ENCODE measurements at places on chromosomes 3 and 15.

DNA sequence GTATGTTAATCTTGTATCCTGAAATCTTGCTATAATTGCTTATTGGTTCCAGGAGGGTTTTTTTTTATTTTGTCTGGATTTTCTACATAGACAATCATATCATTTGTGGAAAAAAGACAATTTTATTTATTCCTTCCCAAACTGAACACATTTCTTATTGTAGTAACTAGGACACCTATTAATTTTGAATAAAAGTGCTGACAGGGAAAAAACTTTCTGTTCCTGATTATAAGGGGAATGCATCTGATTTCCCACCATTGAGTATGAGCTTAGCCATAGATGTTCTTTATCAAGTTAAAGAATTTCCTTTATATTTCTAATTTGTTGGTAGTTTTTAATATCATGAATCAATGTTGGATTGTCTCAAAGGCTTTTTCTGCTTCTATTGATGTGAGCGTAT lies 460.7 kb upstream of the CNTN3 start:
- no peak for DNase-seq

- no peak for DNase-seq
Observed at GRCh38 chr3:28467414-28467813, 118.8 kb upstream of the AZI2 start.

GRCh38 chr15:81024265-81024872 lies 23.6 kb downstream of the TLNRD1 start:
- no peak for DNase-seq

- DNase-seq, result no peak
Observed at GRCh38 chr3:107953722-107954121, 137.1 kb downstream of the CD47 start.

DNA sequence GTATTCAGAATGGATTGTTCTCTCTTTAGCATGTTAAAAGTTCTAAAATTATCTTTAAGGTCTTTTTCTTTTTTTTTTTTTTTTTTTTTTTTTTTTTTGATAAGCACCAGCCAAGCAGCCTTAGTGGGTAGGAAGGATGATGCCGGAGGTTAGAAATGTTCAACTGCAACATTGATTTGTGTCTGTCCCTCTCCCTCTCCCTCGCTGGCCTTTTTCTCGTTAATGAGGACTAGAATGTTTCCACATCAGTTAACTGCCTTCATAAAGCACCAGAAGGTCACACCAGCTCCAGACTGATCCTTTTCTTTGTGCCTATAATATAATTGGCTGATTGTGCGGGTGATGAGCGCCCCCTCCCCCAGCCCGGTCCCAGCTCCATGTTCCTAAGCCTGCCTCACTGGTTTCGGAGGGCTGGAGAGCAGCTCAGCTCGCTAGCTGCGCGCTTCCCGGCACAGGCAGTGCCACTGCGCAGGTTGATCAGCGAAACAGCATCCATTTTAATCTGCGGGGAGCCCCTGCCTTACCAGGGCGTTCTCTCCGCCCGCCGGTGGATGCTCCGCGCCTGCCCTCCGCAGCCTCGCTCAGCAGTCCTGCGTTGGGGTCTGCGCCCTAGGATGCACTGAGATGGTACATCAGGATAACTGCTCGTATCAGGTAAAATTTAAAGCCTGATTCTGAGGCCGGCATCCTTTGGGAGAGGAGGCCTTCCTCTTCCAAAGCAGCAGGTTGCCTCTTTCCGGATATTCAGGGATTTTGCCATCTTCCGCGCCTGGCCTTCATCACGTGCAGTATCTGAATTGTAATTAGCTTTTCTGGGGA lies 148.9 kb upstream of the IL12A start:
- DNase-seq, result no peak

DNA sequence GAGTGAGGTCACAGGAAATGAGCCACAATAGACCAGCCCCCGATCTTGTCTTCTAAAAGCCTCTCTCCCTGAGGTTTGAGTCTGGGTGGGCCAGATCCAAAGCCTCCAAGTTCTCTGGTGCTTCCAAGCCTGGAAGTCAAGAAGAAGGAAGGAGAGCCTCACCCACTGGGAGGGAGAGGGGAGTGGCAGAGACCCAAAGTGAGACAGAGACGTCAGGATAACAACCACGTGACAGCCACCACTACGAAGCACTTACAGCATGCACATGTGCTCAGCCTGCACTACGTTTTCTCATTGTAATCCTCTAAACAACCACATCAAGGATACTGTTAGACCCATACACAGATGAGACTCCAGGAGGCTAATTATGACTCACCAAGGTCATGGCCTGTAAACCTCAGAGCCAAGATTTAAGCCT lies 197.3 kb upstream of the LINGO1 start:
- no peak for DNase-seq

DNA sequence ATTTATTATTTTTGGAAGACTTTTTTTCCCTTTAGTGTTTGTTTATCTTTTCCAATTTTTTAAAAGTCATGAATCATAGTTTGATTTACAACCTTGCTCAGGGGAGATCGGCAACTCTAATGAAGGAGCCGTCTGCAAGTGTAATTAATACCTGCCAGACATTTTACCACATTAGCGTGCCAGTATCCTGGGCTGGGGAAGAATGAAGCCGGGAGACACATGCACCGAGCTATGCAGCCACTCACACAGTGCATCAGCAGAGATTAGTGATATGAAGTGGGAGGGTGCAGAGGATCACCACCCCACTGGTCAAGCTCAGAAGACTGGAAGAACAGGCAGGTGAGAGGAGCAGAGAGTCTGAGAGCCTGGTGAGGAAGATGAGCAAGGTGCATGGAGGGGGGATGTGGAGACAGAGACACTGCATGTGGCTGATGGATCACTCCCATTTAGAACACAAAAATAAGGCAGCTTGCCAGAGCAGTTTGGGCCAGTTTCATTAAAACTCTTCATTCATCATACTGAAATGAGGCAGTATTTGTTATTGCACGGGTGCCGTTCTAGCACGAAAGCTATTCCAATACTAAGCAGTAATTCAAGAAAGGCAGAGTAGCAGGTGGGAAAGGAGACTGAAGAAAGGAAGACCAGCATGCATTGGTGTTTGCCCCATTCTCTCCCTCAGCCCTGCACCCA lies 821.6 kb downstream of the TUSC7 start:
- no peak for DNase-seq

- no peak for DNase-seq
Observed at GRCh38 chr15:69467636-69468035, 15.0 kb downstream of the RPLP1 start.

DNA sequence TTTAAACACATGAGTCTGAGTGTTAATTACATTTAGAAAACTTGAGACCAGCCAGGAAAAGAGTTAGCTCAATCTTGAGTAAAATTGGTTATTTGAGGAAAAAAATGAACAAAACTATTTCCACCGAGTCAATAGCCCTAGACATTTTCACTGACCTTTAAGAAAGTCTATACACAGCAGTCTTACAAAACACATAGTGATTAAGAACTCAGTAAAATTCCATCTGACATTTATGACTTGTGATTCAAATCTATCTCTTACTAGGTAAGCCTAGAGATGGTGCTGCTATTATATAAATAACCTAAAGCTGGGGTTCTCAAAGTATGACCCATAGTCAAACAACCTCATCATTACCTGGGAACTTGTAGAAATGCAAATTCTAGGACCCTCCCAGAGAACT lies 109.1 kb upstream of the COL8A1 start:
- no peak for DNase-seq

- no peak for DNase-seq
Observed at GRCh38 chr15:37793851-37794250, 140.6 kb upstream of the TMCO5A start.

GRCh38 chr3:157111518-157111917 lies 48.4 kb downstream of the CCNL1 start:
- DNase-seq, result no peak

- no peak for DNase-seq
Observed at GRCh38 chr3:59081071-59081470, 31.2 kb upstream of the CFAP20DC start.

- DNase-seq, result no peak
Observed at GRCh38 chr15:60076582-60077276, 72.6 kb downstream of the FOXB1 start.

DNA sequence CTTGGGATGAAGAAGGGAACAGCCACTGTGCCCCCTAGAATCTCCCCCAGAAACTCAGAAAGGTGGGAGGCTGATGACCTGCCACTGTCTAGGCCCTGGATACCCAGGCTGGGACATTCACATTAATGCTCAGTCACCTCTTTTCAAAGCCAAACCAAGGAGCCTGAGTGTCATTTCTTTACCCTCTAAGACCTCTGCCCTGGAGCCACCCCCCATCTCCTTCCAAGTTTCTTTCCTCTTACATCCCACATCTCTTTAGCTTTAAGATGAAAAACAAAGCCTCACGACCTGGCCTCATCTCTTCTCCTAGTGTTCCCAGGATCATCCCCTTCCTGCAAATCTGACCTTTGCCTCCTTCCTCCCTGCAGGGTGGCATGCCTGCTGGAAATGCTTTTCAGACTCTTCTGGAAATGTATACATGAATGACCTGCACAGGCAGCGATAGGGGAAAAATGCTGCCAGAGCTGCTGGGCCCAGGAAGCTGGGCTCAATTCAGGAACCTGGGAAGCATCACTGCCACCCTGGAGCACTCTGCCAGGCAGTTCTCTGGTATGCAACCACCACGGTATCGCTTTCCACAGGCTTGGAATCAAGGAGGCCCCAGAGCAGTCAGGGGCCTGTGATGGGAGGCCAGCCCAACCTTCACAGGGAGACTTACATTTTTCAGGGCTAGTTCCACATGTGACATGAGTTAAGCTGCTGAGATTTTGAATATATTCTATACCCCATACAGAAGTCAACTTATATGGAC lies 67.6 kb downstream of the DAPK2 start:
- DNase-seq, result no peak

DNA sequence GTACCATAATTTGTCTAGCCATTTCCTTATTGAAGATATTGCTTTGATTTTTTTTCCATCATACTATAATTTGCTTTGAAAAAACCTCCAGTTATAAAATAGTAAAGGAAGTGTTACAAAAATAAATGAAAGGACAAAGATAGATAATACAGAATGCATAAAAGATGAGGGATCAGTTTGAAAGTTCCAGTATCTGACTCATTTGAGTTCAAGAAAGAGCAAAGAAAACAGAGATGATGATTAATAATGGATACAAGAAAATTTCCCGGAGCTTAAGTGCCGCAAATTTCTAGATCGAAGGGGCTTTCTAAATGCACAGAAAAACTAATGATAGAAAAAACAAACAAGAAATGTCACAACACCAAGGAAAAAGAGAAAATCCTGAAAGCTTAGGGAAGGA lies 4.3 kb downstream of the WDR48 start:
- DNase-seq, result no peak

DNA sequence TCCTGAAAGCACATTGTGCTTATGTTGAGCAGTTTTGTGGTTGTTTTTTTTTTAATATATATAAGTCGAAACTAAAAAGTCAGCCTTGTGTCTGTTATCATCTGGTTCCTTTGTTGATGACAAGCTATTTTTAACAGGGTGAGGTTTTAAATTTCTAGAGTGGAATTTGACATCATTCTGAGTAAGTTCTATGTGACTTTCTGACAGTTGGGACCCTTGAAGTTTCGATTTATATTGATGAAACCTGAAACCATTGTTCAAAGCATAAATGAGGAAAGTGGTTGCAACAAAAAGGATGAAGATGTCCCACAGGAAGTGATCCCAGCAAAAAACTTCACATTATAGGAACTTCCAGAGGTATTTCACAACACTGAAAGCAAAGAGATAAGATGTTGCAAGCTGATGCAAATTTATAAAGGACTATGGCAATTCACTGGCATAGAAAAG lies 94.0 kb downstream of the CYP19A1 start:
- DNase-seq, result no peak

DNA sequence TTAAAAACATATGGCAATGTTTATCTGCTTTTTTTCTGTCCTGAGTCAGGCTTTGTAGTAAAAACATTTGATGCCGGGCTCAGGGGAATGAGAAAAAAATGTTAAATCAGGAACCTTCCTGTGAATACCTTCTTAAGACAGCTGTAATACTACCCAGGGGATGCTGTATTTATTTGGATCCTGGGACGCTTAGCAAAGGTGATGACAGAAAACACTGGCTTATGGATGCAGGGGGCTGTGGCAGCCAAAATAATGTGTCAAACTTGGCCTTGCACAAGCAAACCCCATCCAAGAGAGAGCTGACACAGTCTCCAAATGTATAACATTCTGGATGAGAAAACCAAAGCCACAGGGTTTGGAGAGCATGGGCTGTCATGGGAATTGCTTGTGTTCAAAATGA lies 438.2 kb upstream of the PROK2 start:
- no peak for DNase-seq

DNA sequence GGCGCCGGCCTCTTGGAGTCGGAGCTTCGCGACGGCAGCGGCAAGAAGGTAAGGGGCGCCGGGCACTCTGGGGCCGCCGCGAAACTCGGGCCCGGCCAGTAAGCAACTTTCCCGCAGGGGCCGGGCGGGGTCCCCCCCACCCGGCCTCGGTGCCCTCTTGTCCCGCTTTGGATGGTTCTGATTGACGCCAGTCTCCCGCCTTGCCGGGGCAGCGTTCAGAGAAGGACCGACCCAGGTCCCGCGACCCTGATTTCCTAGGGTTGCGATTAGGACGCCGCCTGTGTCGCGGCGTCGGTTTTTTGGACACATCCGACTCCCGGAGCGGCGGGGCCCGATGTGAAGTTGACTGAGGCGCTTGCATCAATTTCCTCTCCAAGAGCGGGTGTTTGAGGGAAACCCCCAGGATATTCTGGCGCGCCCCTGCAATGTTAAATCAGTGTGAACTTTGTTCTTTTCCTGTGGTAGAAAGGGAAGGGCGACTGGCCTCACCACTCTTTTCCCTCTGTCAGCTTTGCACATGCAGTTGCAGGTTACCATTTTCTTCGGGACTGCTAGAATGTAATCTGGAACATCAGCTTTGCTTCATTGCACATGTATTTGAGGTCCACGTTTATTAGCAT lies 755 bp downstream of the PDE8A start:
- DNase-seq, result peak; percentile 65

DNA sequence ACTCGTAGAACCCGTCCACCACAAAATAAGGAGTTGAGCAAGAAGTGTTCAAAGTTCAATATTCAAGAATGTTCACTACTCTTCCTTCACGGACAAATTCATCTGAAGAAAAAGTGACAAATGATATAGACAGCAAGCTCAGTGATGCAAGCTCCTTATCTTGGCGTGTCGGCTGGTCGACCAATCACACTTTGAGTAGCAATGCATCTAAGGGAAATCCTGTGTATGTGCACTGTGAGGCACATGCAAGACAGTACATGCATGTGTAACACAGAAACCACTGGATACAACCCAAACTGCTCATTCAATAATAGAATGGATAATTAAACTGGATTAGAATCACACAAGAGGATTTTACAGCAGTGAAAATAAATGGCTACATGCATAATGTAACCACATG lies 64.4 kb upstream of the CSPG5 start:
- DNase-seq, result no peak

DNA sequence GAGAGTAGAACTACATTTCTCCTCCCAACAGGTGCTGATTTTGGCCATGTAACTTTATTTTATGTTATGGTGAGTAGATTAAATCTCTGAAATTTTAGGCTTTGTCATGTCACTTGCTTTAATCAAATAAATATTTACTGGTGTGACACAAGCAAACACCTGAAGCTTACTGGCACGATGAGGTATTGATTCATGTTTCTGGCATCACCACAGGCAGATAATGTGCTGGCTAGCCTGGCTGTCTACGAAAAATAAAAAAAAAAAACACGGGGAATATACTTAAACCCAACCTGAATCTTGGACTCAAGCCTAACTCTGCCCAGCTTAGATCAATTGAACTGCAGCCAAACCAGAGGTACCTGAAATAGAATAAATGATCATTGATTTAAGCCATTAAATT lies 65.6 kb upstream of the CADM2 start:
- DNase-seq, result no peak

Measured in activated T-cell treated with anti-CD3 and anti-CD28 coated beads, Interleukin-2, amount 50 U/mL, for 1 hour (primary cell).